Vagina (tissue), 2 donors: ENCODE measurements at places on chromosomes 11 and 22. TPM values are rescaled to one million over a fixed set of nuclear protein-coding genes. Genes with fewer than 3 reads are reported as not detected.

Gene OR5A1
- total RNA-seq: not detected

Gene GGTLC2
- total RNA-seq: not detected

Gene ACR
- not detected for total RNA-seq

DNA sequence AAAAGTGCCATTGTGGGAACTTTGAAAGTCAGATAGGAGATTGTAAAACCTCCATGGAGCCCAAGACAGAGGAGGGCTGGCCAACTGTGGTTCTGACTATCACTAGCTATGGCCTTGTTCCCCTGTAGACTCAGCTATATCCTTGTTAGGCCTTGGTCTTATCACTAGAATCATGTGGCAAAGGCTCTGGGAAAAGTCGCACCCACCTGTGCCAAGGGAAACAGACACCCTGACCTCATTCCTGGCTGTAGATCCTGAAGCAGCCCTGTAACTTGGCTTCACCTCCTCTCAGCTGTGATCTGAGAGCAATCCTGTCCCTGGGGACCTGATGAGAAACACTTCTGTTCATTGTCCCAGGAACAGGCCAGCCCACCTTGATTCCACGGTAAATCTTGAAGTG, 566.2 kb downstream of the TMEM135 start:
- H3K4me3 ChIP-seq: no peak overlapping the region
- DNase-seq: no peak
- H3K36me3 ChIP-seq: no peaks in the 10 kb centered on the region
- no peak overlapping the region for H3K27ac ChIP-seq
- no peaks in the 10 kb centered on the region for H3K4me1 ChIP-seq
- H3K27me3 ChIP-seq: no peaks in the 10 kb centered on the region

Gene TRIM34
- 6.9 TPM for total RNA-seq

GRCh38 chr22:23147617-23148387, 2.5 kb downstream of the RAB36 start:
- no peak overlapping the region for H3K4me3 ChIP-seq
- no peak for DNase-seq
- H3K27ac ChIP-seq: peak overlapping the region; percentile 36
- H3K36me3 ChIP-seq: no peaks in the 10 kb centered on the region
- peaks cover 21% of the 10 kb centered on the region for H3K4me1 ChIP-seq

DNA sequence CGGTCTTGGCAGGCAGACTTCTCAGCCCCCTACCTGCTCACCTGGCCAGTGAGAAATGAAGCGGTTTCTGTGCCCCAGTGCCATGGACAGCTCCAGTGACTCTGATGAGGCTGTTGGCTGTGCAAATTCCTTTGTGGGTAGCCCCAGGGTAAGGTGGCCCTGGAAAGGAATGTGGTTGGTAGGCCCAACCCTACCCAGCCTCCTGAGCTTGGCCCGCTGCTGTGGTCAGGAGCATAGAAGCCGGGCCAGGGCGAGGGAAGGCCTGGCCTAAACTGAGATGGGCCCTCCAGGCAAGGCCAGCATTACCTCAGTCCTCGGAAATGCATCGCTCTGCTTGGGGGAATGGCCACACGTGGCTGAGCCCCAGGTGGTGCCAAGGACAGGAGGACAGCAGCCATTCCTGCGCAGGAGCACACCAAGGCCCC, 16.9 kb downstream of the DAGLA start:
- DNase-seq: no peak
- H3K4me1 ChIP-seq: peaks cover 66% of the 10 kb centered on the region
- H3K27me3 ChIP-seq: no peaks in the 10 kb centered on the region

DNA sequence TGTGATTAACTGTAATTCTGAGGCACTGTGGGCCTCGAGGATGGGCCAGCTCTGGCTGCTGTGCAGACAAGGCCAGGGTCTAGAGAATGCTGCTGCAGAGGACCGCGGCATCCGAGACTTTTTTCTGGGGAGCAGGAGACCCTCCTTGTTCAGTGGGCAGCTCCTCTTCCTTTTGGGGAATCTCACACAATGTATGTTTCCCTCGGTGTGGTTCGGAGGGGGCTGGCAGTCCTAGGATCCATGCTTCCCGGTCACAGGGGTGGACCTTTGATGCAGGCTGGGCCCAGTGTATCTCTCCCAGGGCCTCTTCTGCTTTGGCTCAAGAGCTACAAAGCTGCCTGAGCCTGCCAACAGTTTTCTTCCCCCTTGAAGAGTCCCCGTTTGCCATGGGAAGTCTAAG, 31.5 kb downstream of the MYEOV start:
- no peaks in the 10 kb centered on the region for H3K27me3 ChIP-seq
- no peaks in the 10 kb centered on the region for H3K4me1 ChIP-seq
- no peak overlapping the region for H3K4me3 ChIP-seq
- H3K36me3 ChIP-seq: no peaks in the 10 kb centered on the region
- H3K27ac ChIP-seq: no peak overlapping the region
- DNase-seq: peak; percentile 67

DNA sequence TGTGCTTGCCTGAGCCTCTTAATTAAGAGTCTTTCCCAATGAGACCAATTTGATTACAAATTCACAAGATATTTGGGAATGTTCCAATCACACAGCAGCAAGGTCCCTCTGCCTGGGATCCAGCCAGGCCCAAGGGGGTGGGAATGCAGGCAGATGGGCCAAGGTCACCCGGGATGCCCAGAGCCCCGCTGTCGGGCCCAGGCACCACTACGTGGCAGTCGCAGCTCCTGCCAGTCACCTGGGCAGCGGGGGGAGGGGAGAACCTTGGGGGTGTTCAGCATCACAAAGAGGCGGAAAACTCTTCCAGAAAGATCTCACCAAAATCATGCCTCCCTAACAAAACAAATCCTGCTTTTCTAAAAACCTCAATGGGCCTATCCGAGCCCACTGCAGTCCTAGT, 30.9 kb downstream of the PPM1F start:
- H3K4me3 ChIP-seq: no peak overlapping the region
- no peaks in the 10 kb centered on the region for H3K4me1 ChIP-seq
- no peak overlapping the region for H3K27ac ChIP-seq
- no peak for DNase-seq
- no peaks in the 10 kb centered on the region for H3K27me3 ChIP-seq

GRCh38 chr11:216081-216974, 8.8 kb downstream of the RIC8A start:
- H3K27me3 ChIP-seq: no peaks in the 10 kb centered on the region
- H3K36me3 ChIP-seq: peaks cover 41% of the 10 kb centered on the region
- no peak overlapping the region for H3K4me3 ChIP-seq
- no peak for DNase-seq
- no peak overlapping the region for H3K27ac ChIP-seq

GRCh38 chr11:10139143-10139542, 154.9 kb downstream of the SBF2 start:
- H3K4me1 ChIP-seq: peaks cover 18% of the 10 kb centered on the region
- no peaks in the 10 kb centered on the region for H3K36me3 ChIP-seq
- no peak overlapping the region for H3K4me3 ChIP-seq
- no peak for DNase-seq
- no peak overlapping the region for H3K27ac ChIP-seq

DNA sequence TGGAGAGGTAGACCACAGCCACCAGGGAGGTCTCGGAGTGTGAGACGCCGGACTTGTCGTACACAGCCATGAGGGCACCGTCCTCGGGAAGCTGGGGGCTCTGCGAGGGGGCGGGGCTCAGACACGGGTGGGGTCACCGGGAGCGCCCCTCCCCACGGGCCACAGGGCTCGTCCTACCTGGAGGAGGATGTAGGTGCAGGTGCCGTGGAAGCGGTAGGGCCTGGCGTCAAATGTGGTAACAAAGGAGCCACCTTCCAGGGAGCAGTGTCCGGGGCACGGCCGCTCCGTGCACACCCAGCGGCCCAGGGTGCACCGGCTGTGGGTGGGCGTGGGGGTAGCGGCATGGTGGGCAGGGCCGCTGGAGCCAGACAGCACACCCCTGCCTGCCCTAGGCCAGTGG, 7.5 kb downstream of the MUC6 start:
- H3K27ac ChIP-seq: no peak overlapping the region
- DNase-seq: no peak
- no peaks in the 10 kb centered on the region for H3K4me1 ChIP-seq

Gene BCO2
- 11.0 TPM for total RNA-seq

DNA sequence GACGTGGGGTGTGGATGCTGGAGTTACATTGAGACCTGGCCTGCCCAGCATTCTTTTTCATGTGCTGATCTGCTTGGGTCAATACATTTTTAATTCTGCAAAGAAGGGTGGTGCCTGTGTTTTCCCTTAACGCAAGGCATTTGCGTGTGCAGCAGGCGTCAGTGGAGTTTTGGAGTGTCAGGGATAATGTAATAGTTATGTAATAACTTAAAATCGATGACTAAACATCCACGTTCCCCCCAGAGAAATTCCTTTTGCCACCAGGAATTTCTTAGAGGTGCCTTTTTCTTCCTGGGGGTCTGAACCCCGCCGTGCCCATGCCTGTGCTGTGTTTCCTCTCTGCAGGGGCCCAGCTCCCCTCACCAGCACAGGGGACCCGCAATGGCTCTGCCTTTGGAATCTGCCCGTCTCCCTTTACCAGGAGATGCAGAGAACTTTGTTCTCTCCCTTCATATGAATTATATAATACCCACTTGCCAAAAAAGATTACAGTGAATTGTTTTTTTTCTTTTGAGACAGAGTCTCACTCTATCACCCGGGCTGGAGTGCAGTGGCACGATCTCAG, 62.6 kb downstream of the TBC1D22A start:
- no peak overlapping the region for H3K4me3 ChIP-seq
- no peaks in the 10 kb centered on the region for H3K27me3 ChIP-seq
- peaks cover 22% of the 10 kb centered on the region for H3K4me1 ChIP-seq
- H3K36me3 ChIP-seq: no peaks in the 10 kb centered on the region
- DNase-seq: no peak

Gene CXCR5
- not detected for total RNA-seq

GRCh38 chr11:29214833-29215232, 802.0 kb downstream of the KCNA4 start:
- H3K36me3 ChIP-seq: no peaks in the 10 kb centered on the region
- no peak for DNase-seq
- no peak overlapping the region for H3K27ac ChIP-seq
- no peaks in the 10 kb centered on the region for H3K4me1 ChIP-seq
- H3K4me3 ChIP-seq: no peak overlapping the region
- no peaks in the 10 kb centered on the region for H3K27me3 ChIP-seq

Gene VSIG10L2
- total RNA-seq: 28.2 TPM

GRCh38 chr11:58647141-58647699, 24.8 kb downstream of the CNTF start:
- DNase-seq: no peak
- H3K4me3 ChIP-seq: no peak overlapping the region
- H3K27me3 ChIP-seq: no peaks in the 10 kb centered on the region
- no peaks in the 10 kb centered on the region for H3K36me3 ChIP-seq
- H3K4me1 ChIP-seq: no peaks in the 10 kb centered on the region
- no peak overlapping the region for H3K27ac ChIP-seq

DNA sequence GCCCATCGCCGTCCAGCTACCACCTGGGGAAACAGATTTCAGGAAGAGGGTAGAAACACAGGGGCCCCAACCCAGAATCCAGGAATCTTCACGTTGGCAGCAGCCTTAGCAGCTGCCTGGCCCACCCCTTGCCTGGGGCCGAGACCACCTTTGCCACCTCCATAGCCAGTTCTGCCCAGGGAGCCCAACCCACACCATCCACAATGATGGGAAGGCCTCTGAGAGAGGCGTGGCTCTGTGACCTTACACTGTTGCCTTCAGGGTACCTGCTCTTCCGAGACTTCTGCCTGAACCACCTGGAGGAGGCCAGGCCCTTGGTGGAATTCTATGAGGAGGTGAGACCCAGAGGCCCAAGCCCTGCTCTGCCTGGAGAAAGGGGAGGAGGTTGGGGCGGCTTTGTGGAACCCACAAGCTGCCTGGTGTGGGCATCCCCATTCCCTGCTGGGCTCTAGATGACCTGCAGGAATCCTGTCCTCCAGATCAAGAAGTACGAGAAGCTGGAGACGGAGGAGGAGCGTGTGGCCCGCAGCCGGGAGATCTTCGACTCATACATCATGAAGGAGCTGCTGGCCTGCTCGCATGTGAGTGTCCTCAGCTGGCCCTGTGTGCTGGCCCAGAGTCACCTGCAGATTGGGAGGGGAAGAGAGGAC, 10.0 kb upstream of the ANKRD13D start:
- no peak overlapping the region for H3K4me3 ChIP-seq
- peak overlapping the region; percentile 92 for H3K27ac ChIP-seq
- no peaks in the 10 kb centered on the region for H3K36me3 ChIP-seq
- no peaks in the 10 kb centered on the region for H3K27me3 ChIP-seq

- H3K27ac ChIP-seq: no peak overlapping the region
- H3K4me1 ChIP-seq: peaks cover 42% of the 10 kb centered on the region
- no peaks in the 10 kb centered on the region for H3K36me3 ChIP-seq
- no peak overlapping the region for H3K4me3 ChIP-seq
- H3K27me3 ChIP-seq: no peaks in the 10 kb centered on the region
Measured at GRCh38 chr11:86745571-86745970, 54.8 kb upstream of the PRSS23 start.

GRCh38 chr11:13287036-13287435, 9.4 kb downstream of the BMAL1 start:
- H3K4me3 ChIP-seq: no peak overlapping the region
- no peaks in the 10 kb centered on the region for H3K36me3 ChIP-seq
- no peak overlapping the region for H3K27ac ChIP-seq

DNA sequence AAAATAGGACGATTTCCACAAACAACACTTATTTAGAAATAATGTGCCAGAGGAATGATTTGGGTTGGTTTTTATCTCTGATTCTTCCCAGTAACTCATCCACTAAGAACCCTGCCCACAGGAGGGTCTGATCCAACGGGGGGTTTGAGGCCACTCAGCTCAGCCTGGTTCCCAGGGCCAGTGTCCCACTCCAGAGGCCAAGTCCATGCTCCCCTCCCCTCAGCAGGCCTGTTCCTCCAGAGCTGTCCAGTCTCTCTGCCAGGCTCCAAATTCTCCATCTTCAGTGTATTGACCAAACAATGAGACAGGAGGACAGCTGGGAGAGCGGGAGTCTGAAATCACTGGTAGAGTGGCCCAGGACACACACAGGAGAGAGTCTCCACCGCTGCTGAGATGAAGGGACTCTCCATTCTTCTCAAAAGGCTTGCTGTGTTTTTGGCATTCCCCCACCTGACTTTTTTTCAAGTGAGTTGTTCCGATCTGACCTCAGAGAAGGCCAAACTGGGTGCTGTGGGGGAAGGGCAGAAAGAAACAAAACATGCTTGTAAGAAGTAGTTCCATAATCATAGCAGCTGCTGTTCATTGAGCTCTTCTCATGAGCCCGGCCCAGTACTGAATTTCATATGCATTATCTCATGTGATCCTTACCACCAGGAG, 17.6 kb upstream of the SCN2B start:
- H3K27me3 ChIP-seq: no peaks in the 10 kb centered on the region
- DNase-seq: no peak
- H3K27ac ChIP-seq: no peak overlapping the region
- H3K4me3 ChIP-seq: no peak overlapping the region

DNA sequence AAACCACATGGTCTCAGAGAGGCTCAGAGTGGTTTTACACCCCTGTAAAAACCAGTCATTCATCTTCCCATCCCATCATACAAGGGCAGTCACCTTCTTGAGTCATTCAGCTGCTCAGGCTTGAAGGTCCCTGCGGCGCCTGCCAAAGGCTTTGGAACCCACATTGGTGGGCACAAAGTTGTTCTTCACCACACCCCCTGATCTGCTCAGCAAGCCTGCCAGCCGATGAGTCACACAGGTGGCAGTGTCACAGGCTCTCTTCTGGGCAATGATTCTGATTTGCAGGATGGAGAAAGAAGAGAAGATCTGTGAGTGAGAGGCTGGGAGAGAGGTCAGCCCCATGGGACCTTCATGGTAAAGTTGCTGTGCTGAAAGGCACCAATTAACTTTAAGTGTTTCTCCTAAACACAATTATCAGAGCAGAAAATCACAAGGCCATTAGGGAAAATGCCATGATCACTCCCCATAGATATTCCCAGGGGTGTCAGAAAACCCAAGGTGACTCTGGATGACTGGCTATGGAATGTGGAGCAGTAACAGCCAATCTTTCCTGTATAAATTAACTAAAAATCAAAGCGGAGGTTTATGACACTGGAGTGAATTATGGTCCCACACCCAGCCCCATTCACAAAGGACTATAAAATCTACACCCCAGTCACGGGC, 4.4 kb downstream of the CALCA start:
- H3K36me3 ChIP-seq: no peaks in the 10 kb centered on the region
- no peak for DNase-seq
- H3K27ac ChIP-seq: no peak overlapping the region
- H3K4me1 ChIP-seq: peaks cover 9% of the 10 kb centered on the region
- H3K27me3 ChIP-seq: peaks cover 5% of the 10 kb centered on the region
